ENCODE measurements at places on chromosomes 2 and 18.

DNA sequence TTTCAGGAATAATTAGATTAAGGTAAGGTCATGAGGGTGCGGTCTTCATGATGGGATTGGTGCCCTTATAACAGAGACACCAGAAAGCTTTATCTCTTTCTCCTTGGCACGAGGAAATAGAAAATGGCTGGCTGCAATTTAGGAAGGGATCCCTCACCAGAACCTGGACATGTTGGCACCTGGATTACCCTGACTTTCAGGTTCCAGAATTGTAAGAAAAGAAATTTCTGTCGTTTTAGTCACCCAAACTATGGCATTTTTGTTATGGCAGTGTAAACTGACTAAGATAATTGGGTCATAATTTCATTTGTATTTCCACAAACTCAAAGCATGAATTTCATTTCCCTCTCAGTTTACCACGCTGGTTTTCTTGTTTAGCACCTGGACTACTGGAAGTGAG, 473.6 kb downstream of the PTH2R start:
- DNase-seq = no peak

DNA sequence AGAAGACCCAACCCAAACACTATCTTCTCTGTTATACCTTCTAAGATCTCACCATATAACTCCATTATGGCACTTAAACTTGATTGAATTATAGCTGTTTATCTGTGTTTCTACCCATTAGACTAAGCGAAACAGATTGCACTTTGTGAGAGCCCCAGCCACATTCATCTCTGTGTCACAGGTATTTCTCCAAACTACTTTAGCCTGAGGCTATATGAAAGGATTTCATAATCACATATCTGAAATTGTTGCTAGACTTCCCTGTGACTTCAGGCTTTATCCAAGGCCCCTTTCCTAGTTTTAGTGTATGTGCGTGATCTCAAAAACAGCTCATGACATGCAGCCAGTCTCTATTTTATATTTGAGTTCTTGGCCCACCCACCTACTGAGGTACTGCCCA, 745.0 kb upstream of the ACVR2A start:
- DNase-seq = no peak

GRCh38 chr2:83993873-83994632, 465.0 kb downstream of the SUCLG1 start:
- no peak for DNase-seq

- DNase-seq = no peak
Measured at GRCh38 chr18:54280220-54280569, 10.9 kb downstream of the POLI start.

DNA sequence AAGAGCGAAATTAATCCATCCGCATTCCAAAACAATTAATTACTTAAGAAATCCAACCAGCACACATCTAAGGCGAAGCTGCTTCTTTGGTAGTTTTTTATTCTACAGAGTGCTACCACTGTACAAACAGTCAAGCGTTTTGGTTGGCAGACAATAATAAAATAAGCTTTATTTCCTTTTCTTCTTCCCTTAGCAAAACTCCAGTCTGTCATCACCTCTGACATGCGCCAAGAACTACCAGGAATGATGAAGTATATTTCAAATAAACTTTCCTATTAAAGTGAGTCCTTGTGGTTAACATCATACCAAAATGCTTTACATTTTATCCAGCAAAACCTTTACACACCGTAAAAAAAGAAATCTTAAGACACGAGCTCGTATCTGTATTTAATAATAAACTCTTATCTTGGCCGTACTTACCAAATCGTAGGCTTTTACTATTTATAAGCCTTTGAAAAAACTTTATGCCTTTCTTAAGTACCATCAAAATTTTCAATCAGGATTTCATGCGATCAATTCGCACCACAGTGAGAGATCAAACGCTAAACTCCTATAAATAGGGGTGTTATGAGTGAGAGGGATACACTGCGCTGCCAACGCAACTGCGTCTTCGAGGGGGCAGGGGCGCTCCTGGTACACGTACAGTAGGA, 1.3 kb downstream of the ATL2 start:
- no peak for DNase-seq

DNA sequence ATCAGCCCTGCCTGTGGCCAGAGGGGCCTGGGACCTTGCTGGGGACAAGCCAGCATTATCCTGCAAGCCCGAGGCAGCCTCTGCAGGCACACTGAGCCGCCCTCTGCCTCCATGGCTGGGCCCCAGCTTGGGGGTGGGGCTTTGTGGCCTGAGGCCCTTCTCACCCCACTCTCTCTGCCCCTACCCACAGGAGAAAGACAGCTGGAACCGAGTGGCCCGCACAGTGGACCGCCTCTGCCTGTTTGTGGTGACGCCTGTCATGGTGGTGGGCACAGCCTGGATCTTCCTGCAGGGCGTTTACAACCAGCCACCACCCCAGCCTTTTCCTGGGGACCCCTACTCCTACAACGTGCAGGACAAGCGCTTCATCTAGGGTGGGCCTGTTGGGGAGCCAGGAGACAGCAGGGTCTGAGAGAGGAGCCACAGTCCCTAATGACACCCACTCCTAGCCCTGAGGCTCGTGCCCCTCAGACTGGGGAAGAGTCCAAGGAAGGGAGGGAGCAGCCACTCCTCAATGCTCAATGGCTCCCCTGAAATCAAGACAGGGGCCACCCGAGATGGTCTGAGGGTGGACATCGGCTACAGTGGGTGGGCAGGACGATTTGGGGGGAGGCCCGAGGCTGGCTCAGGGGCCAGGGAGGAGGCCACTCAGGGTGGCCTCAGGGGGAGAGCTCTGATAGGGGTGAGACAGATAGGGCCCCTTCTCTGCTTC, 4.4 kb upstream of the CHRNG start:
- DNase-seq = no peak

GRCh38 chr2:216181953-216182461, 72.9 kb downstream of the XRCC5 start:
- no peak for DNase-seq

DNA sequence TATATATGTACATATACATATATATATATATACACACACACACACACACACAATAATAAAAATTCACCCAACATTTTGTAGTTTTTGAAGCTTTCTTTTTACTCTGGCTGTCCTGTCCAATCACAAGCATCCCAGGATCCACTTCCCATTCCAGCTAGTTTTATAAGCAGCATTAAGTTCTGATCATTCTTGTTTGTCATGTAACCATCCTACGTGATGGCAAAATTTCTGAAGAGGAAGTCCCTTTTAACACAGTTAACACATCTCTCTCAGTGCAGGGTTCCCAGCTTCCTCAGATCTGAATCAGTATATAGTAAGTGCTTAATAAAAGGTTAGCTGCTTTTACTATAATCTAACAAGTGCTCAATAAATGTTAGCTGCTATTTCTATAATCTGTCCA, 26.4 kb downstream of the MYOM1 start:
- DNase-seq = no peak

DNA sequence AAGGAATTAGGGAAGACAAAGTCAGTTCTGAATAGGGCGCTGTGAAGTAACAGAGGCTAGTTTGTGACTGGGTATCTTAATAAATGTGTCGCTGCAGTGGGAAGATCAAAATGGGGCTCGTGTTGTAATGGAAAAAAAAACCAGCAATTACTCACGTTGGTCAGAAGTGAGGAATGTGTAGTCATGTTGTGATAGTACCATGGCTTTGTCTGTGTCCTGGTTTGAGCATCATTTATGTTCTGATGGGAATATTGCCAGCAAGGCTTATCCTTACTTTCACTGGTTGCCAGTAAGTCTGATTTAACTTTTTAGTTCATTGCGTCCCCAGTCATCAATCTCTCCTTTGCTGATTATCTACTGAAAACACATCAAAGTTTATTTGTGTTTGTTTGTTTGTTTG, 467.6 kb downstream of the NYAP2 start:
- DNase-seq = no peak

GRCh38 chr2:191245046-191245868, at the start of gene MYO1B:
Gene MYO1B, plus strand, starts transcription at chr2:191245404. Its CDS starts 31,492 bp downstream, at chr2:191276896.
- peak; percentile 83 for DNase-seq

- DNase-seq = no peak
Measured at GRCh38 chr2:191155608-191156071, 4.8 kb upstream of the STAT4 start.

GRCh38 chr2:40004336-40004735, 225.3 kb upstream of the THUMPD2 start:
- no peak for DNase-seq

DNA sequence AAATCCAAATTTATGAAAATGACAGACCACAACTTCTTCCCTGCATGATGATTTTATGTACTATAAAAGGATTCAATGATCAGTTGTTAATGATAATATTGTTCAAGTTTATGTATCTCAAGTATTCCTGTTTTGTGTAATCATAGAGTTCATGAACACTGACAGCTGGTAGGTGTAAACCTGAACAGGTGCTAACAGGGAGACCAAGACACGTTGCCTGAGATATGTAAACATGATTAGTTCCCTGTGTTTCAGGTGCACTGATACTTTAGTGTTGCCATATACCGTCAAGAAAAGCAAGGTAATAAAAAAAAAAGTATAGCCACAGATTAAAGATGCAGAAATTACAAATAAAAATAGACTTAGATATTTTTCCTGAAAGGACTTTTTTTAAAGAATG, 131.8 kb downstream of the BAZ2B start:
- DNase-seq = no peak

DNA sequence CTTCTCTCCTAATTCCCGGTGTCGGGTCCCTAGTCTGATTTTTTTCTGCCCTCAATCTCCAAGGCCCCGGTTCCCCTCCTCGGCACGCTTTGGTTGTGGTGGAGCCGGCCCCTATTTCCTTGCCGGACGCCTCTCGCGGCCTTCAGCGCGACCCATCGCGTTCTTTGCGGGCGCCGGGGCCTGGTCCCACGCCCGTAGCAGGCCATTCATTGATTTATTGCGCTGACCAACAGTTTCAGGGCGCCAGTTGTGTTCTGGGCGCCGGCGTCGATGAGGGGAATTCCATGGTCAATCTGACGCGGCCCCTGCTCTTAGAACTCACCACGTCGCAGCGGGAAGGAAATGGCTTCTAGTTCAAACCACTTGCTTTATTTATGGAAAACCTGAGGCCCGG, 396 bp downstream of the CNOT9 start:
- DNase-seq = peak; percentile 71

GRCh38 chr2:182375862-182376261, 51.0 kb downstream of the PDE1A start:
- no peak for DNase-seq

DNA sequence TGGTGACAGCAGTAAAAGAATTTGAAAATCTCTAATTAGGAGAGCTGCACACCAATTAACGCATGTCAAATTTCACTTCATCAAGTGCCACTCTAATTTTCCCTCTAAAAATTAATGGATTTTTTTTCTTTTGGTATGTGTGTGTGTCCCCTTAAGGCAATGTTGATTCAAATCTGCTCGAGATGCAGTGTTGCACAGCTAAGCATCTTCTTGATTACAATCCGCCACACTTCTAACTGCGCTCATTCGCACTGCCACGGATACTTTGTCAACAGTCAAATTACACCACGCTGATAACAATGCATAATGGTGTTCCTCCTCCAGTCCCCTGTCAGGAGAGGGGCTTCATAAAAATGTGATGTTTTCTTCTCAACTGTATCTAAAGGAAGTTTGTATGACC, 261.4 kb downstream of the MEIS1 start:
- DNase-seq = no peak

GRCh38 chr2:181419129-181419855, 37.9 kb upstream of the ITGA4 start:
- DNase-seq = no peak

DNA sequence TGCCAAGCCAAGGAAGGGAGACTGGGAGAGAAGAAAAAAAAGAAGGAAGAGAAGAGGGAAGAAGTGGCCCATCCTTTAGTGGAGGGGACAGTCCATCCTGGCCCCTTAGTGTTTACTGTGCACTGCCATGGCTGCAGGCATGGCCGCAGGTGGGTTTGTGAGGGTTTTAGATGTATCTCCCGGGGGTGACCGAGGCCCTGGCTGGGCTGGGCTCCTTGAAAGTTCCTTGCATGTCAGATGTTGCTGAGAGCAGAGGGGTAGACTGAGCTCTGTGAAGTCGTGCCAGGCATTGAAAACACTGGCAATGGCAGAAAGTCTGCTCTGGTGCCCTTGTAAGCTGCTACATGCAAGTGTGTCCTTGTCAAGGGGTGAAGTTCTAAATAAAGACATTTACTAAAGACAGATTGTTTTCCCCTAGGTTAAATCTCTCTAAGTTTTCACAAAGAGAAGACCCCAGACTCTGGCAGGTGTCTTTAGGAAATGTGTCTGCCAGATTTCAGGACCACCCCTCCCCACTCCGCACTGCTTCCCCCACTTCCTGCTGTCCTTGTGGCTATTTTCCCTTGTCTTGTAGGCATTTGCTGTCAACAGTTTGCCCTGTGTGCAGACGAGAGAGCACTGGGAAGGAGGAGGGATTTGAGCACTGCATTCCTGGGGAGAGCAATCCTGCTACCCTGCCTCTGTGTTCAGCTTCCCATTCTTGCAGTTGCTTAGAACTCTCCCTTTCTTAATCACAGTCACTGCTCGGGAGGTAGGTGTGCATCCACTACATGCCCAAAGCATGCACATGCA, 68.4 kb downstream of the ACOXL start:
- DNase-seq = no peak

DNA sequence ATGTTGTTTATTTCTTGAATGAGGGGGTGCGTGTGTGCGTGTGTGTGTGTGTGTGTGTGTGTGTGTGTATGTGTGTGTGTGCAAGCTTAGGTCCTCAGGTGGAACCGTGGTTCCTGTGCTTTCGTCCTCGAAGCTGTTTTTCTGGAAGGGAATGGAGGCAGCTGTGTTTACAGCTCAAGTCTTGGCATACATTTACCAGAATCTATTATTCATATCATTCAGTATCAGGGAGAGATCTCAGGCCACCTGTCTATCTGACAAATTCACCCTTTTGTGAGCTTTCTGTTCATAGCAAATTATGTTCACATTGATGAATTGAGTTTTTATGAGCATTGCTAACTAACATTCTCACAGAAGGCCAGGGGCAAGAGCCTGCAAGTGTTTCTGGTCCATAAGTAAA, 550.4 kb downstream of the ARHGAP15 start:
- DNase-seq = no peak

- no peak for DNase-seq
Measured at GRCh38 chr2:127508023-127508630, 18.2 kb downstream of the IWS1 start.

GRCh38 chr18:2982022-2982421, 30.9 kb downstream of the LPIN2 start:
- DNase-seq = no peak

GRCh38 chr2:128578406-128579390, 260.0 kb upstream of the HS6ST1 start:
- DNase-seq = no peak

- no peak for DNase-seq
Measured at GRCh38 chr18:31680433-31680811, 4.0 kb downstream of the B4GALT6 start.

DNA sequence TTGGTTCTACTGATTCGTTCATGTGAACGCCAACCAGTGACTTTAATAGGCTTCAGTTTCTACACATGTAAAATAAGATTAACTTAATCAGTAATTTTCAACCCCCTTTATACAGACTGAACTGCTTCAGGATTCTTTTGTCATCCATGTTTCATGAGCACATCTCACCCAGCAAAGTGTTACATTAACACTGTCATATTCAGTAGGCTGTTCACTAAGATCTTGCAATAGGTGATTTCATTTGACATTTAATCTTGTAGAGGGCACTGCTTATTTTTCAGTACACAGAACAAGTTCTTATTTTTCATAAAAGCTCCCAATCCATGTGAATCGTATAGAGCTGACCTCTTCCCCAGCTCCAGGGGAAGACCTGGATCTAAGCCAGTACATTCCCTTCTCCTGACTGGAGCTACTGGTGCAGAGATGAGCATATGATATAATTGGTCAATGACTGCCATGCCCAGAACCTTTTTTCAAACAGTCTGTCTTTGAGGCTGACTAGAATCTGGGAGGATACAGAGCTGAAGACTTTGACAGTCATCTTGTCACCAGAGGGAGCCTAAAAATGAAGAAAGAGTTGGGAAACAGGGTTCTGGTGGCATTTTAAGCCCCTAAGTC, 72.2 kb upstream of the CHRNA1 start:
- no peak for DNase-seq

Data from type B pancreatic cell (in vitro differentiated cells).